SK-MEL-5 (cell line): ENCODE measurements at places on chromosomes 5 and 9. TPM values are rescaled to one million over a fixed set of nuclear protein-coding genes. Genes with fewer than 3 reads are reported as not detected.

The GRM6 gene
- total RNA-seq, result not detected in 2 replicates

DNA sequence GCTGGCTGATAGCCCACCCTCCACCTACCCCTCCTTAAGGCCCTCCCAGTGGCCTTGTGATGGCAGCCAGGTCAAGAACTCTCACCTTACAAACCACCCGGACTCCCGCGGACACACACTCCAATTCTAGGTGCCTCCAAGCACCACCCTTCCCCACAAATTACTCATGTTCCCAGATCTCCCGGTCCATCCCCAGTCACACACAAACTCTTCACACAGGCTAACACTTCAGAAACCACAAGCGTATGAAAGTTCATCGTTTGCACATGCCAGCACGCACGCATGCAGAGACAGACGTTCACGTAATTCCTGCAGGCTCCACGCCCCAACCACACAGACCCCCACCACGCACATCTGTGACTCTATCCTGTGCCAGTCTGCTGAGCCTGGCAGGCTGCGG, 18.0 kb downstream of the NR5A1 start:
- no peak for DNase-seq

GRCh38 chr5:168132241-168132641, 159.2 kb upstream of the WWC1 start:
- DNase-seq, result no peak

DNA sequence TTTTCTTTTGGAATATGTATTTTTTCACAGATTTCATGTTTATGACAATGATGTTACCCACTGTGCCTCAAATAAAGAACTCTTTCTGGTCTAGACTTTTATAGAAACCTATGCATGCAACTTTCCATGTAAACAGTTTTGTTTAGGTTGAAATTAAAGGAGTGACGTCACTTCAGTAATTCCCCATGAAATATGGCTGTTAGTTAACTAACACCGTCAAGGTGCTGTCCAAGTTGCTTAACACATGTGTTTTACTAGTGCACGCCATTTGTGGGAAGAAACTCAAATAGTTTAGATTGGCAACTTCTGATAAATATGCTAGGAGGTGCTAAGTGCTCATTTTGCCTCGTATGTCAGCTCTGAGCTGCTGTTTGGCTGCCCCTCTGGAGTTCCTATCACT, 102.2 kb downstream of the FBN2 start:
- DNase-seq, result no peak
